ENCODE measurements at places on chromosomes 11 and 22. TPM values are rescaled to one million over a fixed set of nuclear protein-coding genes. Genes with fewer than 3 reads are reported as not detected.

DNA sequence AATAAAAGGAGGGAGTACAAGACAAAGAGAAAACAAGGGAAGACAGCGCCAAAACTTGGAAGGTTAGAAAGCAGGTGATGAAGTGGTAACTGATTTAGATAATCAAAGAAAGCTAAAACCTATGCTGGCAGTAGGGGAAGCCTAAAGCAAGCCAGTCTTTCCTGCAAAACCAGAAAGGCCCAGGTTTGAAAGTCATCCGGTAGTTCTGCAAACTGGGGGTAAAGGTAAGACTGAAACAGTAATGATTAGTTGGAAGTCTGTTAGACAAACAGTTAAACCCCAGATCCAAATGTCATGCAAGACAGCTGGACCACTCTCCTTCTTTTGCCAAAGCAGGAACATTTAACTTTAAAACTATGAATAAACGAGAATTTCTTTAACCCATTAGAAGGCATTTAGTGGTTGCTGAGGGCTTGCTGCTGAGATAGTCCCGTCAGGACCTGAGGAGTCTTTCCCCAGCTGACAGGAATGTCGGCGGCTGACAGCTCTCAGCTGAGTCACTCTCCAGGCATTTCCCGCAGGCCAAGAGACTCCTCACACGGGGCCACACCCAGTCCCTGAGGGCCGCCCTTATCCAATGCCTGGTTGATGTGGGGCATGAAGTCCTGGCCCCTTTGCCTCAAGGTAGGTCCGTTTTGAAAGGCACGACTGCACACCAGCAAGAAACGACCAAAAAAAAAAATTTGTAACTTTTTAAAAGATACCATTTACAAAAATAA is 36.3 kb upstream of the CFAP300 start:
- peak; percentile 84 for DNase-seq

DNA sequence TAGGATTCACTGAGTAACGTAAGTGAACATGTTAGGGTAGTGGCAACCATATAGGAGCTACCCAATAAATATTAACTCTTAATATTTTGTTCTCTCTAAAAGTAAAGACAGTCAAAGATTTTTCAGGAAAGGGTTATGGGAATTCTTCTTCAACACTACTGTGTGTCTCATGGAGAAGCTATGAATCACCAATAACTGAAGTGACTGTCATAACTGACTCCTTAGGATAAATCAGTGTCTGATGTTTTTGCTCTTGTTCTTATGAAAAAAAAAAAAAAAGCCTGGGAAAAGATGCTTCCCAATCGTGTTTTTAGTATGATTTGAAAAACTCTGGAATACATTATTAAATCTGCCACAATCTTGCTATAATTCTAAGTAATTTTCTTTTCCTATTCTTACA is 111.2 kb upstream of the CEP126 start:
- no peak for DNase-seq

Gene PATE4
- total RNA-seq: not detected

DNA sequence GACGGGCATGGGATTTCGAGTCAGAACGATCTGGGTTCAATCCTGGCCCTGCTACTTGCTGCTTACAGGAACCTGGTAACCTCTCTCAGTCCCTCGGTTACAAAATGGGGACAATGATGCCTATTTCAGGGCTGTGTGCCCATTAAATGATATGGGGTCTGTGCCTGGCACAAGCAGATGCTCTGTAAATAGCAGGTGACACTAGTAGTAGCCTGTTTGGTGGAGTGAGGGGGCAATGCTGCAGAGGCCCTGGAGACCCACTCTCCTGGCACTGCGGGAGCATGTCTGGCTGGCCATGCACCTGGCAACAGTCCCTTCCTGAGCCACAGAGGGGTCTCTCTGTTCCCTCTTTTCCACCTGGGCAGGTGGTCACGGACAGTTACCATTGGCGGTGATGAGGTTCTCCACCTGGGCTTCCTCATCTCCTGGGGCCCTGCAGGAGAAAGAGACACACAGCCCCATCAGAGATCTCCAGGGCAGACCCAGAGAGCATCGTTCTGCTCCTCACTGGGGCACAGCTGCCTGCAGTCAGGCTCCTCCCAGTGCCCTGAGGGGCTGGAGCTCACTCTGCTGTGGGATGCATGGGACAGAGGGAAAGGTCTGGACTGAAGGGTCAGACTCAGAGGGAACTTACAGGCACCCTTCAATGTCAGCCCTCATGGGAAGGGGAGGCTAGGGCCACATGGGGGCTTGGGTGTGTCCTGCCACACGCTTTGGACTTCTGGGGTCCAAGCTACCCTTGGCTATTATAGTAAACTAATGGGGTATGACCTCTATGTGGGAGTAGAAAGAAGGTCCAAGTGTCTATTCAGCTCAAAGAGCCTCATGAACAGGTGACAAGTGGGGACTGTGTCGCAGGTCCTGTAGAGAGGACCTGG is 15.6 kb upstream of the FXYD2 start:
- DNase-seq: no peak

DNA sequence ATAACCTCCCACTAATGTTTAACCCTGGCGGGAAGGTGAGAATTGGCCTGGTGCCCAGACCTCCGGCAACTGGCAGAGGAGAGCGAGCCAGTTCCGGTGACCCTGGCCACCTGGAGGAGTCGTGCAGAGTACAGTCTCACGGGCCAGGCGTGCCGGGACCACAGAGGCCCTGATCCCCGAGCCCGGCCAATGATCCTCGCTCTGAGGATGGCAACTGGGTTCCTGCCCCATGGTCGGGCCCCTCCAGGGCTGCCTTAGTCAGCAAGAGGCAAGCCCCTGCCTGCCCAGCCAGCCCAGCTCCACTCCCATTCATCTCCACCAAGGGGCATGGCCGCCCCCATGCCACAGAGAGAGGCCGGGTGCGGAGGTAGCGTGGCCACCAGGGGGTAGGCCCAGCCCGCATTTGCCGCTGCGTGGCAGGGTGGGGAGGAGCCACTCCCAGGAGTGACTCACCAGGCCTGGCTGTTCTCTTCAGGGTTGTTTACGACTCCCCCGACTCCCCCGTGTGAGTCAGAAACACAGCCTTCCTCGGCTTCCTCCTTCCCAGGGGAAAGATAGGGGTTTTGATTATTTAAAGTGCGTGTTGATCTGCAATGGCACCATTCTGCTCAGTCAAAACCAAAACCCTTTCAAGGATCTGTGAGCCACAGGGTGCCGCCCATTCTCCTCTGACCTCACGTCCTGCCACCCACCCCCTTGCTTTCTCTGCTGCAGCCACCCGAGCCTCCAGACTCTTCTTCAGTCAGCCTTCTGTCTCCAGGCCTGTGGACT is at the start of gene SLC25A45:
TSS of gene SLC25A45 (minus strand) at position 614 of the 771 bp plus-strand sequence. CDS start 695 bp downstream, outside the sequence.
- DNase-seq: peak; percentile 94

Gene PRAME
- total RNA-seq: not detected

Gene ISX
- not detected for total RNA-seq

Gene OVOL1
- 0.41 TPM for total RNA-seq

DNA sequence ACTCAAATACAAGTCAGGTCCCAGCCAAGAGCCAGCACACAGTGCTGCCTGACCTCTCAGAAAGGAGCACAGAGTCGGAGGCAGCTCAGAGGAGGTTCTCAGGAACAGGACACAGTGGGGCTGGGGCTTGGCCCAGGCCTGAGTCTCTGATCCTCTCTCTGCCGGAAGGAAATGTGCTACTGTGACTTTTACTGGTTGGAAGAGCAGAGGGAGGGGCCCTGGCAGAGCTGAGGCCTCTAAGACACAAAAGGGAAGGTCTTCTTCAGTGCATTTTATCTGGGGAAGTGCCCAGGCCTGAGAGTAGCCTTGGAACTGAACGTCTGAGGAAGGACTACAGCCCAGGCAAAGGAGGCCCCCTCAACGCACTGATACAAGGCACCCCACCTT is 16.2 kb upstream of the CASTOR1 start:
- peak; percentile 64 for DNase-seq

GRCh38 chr11:67657300-67657699 is 6.8 kb upstream of the ACY3 start:
- DNase-seq: no peak

Gene HBB
- 273 TPM for total RNA-seq

DNA sequence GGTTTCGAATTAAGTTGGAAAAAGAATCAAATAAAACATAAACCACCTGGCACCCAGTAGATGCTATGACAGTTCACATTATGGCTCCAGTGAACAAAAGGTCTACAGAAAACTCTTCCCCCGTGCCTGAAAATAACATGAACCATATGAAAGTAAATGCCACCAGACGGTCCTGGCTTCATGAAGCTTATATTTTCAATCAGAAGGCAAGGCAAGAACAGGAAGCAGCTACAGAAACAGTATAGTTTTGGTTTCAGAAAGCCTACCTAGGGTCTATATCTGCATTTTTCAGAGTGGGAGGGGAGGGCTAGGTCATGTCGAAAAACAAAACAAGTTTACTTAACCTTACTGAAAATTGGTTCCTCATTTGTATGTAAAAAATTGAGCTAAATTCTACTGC is 9.8 kb downstream of the RAB30 start:
- DNase-seq: no peak

DNA sequence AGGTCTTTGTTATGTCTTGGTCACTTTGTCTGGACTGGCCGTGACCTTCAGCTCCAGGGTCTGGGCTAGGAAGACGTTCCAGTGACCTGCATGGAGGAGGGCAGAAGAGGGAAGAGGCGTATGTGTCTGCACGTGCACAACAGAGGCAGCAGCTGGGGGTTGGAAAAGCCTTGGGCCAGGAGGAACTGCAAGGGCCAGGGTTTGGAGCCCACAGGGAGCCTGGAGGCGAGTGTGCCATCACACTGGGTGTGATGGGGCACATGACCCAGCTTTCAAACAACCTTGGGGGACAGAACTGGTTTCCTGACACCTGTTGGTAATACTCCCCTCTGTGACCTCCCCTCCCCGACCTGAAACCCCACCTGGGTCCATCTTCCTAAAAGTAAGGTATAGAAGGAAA is 34.7 kb downstream of the CHRDL2 start:
- DNase-seq: no peak

GRCh38 chr22:44846726-44847275 is 94.4 kb downstream of the ARHGAP8 start:
- no peak for DNase-seq

GRCh38 chr11:100467821-100468508 is 219.1 kb upstream of the ARHGAP42 start:
- DNase-seq: no peak

DNA sequence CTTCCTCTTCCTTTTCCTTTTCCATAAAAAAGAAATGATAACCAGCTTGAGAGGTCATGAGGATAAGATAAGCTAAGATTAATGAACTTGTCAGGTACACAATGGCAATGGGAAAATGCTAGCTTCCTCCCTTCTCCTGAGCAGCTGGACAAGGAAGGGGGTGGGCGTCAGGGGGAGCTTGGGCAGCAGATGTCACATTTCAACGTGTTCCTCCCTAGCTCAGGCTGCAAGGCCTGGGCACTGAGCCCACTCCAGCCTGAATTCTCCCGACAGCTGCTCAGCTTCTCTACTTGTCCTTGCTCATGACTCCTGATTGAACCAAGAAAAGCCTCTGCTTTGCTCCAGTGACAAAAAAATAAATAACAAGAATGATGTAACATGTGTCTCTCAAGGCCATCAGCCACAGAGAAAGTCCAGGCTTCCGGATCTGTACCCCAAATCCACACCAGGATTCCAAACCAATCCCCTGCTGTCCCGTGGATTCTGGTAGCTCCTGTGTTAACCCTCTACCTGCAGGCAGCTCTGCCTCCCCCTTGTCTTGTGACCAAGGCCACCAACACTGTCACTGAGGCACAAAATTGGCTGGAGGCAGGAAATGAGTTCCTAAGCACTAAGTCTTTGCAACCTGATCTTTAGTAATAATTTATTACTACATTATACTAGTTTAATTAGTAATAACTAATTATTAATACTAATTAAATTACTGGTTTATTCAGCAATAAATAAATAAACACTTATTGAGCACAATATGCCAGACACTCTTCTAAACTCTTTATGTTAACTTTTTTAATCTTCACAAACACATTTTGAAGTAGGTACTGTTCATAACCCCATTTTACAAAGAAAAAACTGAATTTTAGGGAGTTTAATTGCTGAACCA is 146.5 kb downstream of the CCDC34 start:
- DNase-seq: no peak

DNA sequence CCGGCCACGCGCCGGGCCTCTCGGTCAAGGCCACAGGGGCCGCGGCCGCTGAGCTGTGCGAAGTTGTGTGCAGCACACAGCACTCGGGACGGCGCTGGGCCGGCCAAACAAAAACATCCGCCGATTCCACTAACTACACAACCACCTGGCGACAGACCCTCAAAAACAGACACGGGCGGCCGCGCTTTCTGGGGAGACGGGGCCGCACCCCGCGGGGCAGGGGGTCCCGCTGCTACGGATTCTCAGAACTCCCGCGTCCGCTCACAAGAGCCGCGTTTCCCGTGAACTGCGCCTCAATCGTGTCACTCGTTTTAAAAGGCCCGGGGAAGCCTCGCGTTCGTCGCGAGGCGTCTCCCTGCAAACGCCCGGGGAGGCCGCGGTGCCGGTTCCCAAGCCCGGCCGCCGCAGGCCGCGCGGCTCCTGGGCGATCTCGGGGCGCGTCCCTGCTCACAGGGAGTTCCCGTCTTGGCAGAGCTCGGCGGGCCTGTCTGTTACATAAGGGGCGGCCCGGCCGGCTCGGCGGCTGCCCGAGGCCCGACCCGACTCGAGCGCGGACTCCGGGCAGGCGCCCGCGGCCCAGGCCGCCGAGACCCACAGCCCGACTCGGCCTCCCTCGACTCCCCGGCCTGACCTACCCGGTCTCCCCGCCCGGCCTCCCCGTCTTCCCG is 936 bp downstream of the BRD1 start:
- DNase-seq: no peak

DNA sequence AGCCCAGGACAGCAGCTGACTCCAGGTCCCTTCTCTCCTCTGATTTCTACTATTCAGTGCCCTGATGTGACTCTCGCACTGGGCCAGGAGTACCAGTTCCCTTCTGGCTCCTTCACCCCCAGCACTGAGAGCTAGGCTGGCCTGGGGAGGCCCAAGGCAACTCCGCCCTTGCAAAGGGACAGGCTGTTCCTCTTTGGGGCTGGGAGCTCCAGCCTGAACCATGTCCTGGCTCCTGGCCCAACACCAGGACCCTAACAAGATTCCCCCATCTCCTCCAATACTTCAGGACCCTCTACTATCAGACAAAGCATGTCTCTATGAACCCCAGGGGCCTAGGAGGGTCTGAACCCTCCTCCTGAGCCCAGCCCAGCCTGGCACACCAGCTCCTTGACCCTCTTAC is 12.5 kb downstream of the CREB3L1 start:
- no peak for DNase-seq

Gene SLC35F2
- total RNA-seq: 9.2 TPM

GRCh38 chr22:42884616-42885375 is 27.7 kb upstream of the ARFGAP3 start:
- DNase-seq: no peak

Gene RBM4
- 103 TPM for total RNA-seq

Gene FERMT3
- total RNA-seq: 100 TPM

Gene RPUSD4
- total RNA-seq: 13.2 TPM

GRCh38 chr22:38348751-38349496 is 31.7 kb upstream of the CSNK1E start:
- DNase-seq: no peak
